ENCODE measurements at places on chromosomes 16 and 17.

GRCh38 chr16:88591577-88592021, 21.4 kb downstream of the ZC3H18 start:
- DNase-seq = no peak

DNA sequence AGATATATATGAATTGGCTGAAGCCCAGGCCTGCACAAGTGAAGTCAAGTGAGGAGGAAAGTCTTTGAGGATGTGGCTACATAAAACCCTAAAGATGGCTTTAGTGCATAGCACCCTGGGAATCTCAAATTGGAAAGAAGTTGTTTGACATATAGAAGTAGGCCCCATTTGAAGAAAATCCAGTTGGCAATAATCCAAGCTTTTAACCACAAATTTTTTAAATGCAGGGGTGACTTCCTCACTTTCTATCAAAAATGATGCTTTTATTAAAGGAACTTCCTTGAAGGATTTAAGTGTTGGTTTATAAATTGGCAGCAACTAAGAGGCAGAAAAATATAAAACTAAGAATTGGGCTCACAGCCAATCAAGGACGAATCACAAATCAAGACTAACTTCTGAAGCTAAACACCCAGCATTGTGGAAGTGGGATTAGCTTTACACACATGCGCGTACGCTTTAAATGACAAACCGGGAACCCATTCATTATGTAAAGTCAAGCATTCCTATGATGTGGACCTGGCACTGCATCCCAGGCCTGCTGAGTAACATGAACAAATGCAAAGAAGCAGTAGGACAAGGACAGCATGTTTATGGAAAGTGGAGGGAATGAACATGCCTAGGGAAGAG, 63.3 kb downstream of the NOG start:
- no peak for DNase-seq

DNA sequence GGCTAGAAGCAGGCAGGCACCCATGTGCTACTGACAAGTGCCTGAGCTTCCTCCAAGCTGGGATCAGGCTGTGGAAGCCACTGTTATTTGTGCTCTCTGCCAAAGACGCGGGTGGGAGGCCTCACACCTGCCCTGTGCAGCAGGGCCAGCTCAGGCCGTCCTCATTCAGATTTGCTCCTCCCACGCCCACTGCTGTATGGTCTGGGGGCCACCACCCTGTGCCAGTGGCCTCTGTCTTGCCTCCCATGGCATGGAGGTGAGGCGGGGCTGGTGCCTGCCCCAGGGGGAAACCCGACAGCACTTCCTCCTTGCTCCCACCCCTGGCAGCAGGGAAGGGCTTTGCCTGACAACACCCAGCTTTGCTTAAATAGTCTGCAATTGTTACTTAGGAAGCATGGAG, 356.5 kb upstream of the CDH8 start:
- DNase-seq = no peak

DNA sequence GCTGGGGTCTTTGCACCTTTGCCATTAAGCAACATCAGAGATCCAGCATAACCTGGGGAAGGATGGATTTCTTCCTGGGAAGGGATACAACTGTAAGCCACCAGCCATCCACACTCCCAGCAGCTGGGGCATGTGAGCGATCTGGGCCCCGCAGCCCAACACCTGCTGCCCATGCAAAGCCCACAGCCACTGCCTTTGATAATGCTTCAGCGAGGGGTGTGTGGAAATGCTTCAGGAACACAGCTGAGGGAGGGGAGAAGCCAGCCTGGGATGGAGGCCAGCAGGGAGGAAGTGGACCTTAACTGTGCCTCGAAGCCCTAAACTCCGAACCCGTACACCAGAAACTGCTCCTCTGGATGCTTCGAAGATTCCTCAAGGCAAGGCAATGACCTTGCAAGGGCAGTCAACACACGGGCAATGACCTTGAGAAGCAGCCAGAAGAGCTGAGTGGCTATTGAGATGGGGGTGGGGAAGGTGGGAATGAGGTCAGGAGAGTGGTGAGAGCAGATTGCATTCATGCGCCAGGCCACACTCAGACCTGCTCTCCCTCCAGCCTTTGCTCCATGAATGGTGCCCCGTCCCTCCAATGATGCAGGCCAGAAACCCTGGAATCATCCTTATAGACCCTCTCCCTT, 49.1 kb downstream of the KATNIP start:
- DNase-seq = no peak

- DNase-seq = no peak
These were observed 75.8 kb downstream of the WWOX start for GRCh38 chr16:78175287-78175686.

DNA sequence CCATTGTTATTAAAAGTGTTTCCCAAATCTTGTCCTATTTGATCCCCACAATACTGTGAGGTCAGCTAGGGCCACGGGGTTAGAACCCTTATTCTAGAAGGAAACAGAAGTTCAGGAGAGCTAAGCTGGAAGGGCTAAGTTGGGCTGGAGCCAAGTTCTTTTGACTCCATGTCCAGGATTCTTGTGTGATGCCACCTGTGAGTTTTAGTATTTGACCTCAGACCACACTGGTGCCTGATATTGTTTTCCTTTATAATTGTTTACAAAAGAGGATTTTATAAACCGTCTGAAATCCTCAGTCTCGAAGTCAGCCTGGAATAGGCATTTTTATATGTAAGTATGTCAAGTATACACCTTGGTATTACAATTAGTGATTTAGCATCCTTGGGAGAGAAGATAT, 332.7 kb downstream of the CBLN1 start:
- no peak for DNase-seq

- DNase-seq = no peak
These were observed 52.0 kb downstream of the LDHD start for GRCh38 chr16:75064403-75065148.

DNA sequence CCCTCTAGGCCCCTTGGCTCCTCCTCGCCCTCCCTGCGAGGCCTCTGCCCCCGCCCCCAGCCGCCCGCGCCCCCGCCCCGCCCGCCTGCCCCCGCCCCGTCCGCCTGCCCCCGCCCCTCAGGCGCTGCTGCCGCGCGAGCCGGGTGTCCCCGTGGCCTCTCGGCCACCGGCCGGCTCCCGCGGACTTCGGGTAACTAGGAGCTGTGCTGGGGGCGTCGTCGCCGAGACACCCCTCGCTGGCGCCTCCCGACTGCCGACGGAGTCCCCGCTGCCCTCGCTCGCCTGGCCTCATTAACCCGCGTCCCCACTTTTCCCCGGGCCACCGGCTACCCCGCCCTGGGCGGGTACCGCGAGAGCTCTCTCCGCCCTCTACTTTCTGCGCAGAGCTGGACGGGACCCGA, at the start of gene TLCD1:
Gene TLCD1, minus strand, starts transcription at position 8 of the 401 bp plus-strand sequence. CDS start 136 bp downstream, outside the sequence.
- DNase-seq = no peak
